Stimulated activated CD8-positive, alpha-beta memory T cell treated with anti-CD3 and anti-CD28 coated beads, Interleukin-4, amount 100 ng/mL, for 24 hours (primary cell): ENCODE measurements at places on chromosomes 11 and 22.

DNA sequence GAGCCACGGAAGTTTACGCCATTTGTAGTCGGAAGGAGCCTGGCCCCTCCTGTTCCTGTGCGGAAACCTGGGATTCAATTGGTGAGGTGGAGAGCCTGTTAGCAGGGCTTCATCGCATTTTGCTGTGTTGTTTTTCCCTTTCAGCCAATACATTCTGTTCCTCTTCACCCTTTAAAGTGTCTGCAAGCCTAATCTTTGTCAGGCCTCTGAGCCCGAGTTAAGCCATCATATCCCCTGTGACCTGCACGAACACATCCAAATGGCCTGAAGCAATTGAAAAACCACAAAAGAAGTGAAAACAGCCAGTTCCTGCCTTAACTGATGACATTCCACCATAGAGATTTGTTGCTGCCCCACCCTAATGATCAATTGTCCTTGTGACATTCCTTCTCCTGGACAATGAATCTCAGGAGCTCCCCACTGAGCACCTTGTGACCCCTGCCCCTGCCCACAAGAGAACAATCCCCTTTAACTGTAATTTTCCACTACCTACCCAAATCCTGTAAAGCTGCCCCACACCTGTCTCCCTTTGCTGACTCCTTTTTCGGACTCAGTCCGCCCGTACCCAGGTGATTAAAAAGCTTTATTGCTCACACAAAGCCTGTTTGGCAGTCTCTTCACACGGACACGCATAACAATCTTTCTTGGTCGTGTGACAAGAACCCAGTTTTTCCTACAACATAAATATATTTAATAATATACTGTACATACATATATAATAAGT, 37.1 kb upstream of the MMP12 start:
- DNase-seq: no peak

GRCh38 chr22:26897384-26897783, 240.0 kb downstream of the MIAT start:
- no peak for DNase-seq

- DNase-seq: no peak
Measured at GRCh38 chr11:95353706-95354105, 122.7 kb upstream of the SESN3 start.

DNA sequence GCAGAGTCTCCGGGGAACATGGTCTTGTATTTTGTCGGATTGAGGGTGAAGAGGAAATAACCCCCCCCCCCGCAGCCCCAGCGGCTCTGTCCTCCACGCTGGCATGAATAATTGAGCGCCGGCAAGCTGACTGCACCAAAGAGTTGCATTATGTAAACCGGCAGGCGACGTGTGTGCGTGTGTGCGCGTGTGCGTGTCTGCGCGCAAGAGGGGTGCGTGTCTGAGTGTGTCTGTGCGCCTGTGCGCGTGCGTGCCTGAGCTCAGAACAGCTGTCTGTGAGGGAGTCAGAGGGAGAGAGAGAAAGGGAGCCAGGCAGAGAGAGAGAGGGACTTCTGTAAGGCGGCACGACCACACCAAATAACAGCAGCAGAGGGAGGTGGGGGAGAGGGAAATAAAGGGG, 94.4 kb downstream of the SCN3B start:
- DNase-seq: no peak

DNA sequence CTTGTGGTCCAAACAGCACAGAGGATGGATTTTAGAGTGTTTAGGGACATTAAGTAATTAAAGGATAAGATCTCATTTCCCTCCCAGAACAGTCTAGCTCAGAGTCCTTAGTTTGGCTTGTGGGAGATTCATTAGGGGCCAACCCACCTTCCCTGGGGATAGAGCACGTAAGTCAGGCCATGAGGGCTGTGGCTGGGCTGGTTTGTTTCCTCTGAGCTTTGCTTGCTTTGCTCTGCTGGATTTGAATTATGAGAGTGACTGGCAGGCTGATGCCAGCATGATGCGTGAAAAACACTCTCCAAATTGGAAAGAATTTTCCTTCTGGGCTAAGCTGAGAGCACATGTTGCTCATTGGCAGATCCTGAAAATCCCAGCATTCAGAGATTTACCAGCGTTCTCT, 84.7 kb upstream of the HEPHL1 start:
- no peak for DNase-seq

DNA sequence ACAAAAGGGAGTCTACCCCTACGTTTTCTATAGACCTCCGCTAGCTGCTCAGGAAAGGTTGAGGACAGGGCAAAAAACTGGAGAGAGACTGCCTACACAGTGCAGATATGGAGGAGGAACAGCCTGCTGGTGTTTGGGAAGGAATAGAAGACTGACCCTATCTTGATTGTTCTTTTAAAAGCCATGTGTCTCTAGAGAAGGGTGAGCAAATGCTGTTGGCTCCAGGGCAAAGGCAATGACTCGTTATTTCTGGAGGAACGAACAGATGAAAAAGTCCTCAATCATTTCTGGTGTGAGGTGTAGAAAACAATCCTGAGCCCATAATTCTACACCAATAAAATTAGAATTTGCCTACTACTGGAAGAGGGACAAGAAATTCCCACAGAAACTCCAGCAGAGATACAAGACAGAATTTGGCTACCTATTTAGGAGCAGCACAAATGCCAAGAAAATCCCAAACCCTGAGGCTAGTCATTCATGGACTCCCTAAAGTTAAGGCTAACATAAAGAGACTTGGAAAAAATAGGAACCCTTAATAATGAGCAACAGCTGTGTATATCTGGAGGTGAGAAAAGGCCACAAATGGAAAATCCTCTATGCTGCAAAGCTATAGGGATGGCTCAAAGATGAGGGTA, 1206.3 kb upstream of the CNTN5 start:
- no peak for DNase-seq

GRCh38 chr22:24236656-24237055, 8.2 kb downstream of the GGT5 start:
- no peak for DNase-seq

- DNase-seq: no peak
Measured at GRCh38 chr11:44147751-44148150, 52.3 kb downstream of the EXT2 start.

DNA sequence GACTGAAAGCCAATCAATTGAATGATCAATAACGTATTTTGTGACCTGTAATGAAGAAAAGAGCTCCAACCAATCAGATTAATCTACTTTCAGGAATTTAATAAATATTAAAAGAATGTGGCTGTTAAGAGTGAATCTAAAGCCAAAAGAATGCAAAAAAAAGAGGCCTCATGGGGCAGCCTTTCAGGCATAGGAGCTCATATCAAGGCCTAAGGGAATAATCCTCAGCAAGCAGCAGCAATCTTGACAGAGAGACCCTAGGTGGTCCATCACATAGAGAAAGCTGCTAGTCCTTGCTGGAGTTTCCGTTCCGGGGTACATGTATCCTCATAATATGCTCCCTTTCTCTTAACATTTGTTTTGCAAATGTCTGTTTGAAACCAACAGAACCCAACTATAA, 313.1 kb upstream of the PITPNB start:
- no peak for DNase-seq

DNA sequence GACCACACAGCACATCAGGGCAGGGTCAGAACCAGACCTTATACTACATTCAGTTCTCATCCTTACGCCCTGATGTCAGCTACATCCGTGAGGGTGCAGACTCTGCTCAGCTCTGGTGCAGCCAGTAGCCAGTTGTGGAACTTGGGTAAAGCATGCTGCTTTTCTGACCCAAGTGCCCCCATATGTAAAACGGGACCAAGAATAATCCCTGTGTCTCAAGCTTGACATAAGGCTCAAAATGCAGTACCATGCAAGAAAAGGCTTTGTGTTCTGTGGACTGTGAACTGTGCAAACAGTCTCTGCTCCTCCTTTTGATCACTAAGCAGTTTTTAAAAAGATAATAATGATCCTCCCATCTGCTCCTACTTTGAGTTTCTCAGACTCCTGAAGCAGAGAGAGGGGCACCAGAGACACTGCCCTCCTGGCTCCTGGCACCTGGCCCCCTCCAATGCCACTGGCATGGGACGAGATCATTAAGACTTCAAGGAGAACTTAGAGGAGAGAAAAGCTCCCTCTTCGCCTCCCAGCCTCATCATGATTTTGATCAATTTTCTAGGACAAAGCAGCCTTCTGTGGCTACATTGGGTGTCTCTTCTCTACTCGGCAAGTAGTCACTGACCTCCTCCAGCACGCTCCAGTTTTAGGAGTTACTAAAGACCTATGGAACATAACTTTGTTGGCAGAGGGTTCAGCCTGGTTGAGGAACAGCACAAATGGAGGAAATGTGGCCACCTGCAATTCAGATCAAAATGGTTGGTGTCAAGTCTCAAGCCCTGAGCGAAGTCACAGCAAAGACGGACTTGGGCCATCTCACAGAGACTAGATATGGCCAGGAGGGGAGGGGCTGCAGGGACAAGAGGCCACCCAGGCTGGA, 23.9 kb downstream of the IL10RA start:
- no peak for DNase-seq

DNA sequence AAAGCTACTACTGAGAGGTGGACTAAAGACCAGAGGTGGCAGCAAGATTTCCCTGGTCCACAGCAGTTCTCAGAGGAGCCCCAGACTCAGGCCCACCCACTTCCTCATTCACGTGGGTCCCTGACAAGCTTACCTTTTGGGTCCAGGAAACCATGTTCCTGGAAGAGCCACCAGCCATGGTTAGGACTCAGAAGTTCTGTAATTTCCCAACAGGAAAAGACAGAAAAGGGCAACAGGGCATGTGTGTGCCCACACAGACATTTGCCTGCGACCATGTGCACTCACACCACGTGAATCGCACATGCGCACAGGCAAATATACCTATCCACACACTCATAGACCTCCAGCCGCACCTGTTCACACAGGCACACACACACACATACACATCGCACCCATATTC, 42.9 kb downstream of the LRRC32 start:
- no peak for DNase-seq

GRCh38 chr11:33195462-33196173, 34.3 kb upstream of the CSTF3 start:
- no peak for DNase-seq

DNA sequence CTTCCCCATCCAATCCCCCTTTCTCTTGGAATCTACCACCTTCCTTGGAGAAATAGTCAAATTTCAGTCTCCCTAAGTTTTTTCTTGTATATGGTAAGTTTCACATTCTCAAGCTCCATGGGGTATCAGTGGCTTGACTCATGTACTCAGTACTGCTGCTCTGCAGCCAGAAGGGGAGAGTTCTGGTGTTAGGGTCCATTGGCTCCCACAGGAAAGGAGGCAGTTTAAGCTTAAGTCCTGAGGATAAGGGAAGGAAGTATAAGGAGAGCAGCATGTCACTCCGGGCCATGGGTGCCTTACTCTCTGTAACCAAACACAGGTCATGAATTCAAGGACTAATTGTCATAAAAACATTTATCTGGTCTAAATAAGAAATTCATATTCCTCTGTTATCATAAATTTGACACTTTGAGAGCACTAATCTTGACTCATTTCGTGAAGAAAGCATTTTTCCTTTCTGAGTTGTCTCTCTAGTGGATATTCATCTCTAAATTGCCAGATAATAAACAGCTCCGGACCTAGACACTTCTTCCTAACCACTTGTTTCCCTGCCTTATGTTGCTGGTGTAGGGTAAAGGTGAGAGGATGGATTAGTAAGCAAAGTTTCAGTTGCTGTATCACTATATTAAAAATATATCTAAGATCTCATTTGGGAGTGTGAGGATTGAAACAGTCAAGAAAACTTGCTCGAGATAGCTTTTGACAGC, 20.1 kb upstream of the SORL1 start:
- DNase-seq: no peak

DNA sequence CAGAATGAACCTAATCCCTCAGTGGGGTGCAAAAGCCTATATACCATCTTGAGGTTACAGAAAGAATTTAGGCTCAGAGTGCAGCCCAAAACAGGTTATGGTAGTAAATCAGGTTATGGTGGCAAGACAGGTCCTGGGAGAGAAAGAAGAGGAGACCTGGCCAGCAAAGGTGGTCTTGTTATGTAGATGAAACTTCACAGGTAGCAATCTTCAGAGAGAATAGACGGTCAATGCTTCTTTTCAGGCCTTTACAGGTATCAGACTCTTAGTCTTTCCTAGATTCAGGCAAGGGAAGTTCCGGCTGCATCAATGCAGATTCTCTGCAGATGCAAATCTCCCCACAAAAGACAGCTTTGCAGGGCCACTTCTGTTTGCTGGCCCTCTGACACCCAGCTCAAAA, 45.8 kb upstream of the SORL1 start:
- DNase-seq: no peak

DNA sequence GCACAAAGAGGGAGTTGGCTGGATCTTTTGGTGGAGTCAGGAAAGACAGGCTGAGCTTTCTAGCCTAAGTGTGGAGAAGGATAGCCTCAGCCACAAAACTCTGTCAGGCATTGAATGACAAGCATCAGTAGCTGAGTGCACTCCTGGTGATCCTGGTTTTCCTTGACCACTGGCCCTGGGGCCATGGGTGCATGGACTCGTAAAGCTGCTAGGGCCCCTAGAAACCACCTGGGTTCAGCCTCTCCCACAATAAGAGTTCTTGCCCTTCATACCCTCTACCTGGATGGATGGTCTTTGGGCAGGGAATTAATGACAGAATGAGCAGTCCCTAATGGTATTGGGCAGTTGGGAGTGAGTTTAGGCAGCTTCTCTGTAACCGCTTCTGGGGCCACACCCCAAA, 22.9 kb downstream of the TUB start:
- no peak for DNase-seq

DNA sequence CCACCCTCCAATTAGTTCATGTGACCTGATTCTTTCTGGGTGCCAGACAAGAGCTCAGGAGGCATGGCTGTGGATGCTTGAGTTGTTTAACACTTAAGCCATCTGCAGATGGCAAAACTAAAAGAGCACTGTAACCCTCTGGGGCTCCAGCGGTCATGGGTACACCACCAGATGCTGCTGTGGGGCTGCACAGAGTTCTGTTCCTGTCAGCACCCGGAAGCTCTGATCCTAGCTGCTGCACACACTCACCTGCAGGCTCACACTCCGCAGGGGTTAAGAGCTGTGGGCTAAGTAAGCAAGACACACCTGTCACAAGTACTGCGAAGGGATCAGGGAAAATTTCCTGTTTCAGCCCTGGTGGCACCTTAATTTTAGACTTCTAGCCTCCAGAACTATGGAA, 307.8 kb downstream of the C11orf87 start:
- no peak for DNase-seq

GRCh38 chr11:131839326-131839725, 468.9 kb downstream of the NTM start:
- DNase-seq: no peak
